ENCODE measurements at places on chromosomes 6 and 20.

DNA sequence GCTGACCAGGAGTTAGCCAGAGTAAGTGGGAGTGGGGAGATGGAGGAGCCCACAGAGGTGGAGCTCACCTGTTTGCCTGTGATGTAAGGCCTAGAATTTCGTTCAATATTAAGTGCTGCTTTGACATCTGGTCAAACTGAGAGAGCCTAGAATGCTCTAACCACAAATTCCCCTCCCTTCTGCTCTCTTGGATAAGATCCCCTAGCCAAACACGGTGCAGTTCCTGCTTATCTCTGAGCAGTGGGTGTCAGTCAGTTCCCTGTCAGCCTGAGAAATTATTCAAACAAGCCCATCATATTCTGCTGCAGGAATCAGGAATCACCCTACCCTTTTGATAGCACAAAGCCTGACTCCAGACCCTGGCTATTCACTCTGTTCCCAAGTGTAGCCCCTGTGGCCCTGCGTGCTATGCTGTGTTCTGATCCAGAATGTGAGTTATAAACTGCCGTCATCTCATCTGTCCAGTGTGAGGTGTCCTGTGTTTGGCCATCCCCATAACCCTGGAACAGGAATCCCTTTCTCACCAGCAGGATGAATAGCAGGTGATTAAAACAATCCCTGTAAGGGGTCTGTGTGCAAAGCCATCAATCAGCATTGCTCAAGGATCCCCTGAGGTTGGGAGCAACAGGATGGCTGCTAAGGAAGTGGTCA is 31.8 kb upstream of the ZNF133 start:
- DNase-seq = no peak

- DNase-seq = no peak
These were observed 134.9 kb upstream of the THBS2 start for GRCh38 chr6:169388395-169389166.

GRCh38 chr6:131519670-131520436 is 53.2 kb upstream of the ARG1 start:
- no peak for DNase-seq

GRCh38 chr6:45951321-45952167 is 64.1 kb downstream of the CLIC5 start:
- DNase-seq = no peak

GRCh38 chr6:169427856-169428255 is 174.2 kb upstream of the THBS2 start:
- no peak for DNase-seq

DNA sequence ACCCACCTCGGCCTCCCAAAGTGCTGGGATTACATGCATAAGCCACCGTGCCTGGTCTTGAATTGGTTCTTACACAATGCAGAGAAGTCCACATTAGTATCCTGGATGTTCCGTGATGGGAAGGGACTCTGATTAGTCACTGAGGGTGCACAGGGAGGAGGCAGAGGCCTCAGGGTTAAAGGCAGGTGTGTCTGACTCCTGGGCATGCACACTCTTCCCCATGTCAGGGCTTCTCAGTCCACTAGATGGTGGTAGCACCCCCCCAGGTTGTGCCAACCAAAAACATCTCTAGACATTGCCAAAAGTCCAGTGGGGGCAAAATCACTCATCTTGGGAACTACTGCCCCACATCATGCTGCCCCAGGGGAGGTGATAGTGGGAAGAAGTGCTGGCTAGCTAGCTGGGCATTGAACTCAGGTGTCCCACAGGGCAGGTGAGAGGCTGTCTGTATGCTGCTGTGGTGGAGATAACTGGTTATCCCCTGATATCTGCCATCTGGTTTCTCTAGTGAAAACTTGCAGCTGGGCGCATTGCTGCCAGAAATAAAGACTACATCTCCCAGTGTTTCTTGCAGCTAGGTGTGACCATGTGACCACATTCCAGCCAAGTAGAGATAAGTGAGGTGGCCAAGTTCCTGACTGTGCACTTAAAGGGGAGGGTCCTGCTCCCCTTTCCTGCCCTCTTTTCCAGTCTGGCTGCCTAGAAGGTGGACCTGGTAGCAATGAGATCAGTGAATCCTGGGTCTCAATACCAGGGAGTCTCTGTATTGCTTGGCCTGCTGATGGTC is 8.4 kb upstream of the NSFL1C start:
- DNase-seq = no peak

GRCh38 chr6:158552055-158552795 is 7.7 kb upstream of the TMEM181 start:
- DNase-seq = no peak

DNA sequence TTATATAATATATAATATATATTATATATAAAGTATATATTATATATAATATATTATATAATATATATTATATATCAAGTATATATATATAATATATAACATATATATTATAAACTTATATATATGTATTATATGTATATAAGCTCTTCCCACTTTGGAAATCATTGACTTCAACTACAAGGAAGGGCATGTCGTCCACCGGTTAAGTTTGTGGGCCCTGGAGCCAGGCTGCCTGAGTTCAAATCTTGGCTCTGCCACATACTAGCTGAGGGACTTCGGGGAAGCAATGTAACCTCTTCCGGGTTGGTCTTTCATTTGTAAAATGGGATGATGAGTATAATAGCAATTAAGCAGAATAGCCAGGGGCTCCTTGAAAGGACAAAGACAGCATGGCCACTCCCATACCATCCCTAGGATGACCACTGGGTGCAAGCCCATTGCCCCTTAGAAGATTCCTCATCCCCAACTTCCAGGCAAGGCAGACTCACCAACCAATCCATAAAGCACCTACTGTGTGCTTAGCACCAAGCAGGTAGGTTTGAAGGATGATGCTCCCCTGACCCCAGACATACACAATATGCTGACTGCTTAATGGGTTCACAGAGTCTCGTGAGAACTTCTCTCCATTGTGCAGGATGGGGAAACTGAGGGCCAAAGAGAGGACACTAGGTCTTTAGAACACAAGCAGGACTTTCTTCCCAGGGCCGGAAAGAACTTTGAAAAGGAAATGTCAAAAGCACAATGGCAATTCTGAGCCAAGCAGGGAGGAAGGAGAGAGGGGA is 163.2 kb downstream of the MRPL14 start:
- peak; percentile 12 for DNase-seq

GRCh38 chr20:23018941-23019340 is 16.2 kb upstream of the SSTR4 start:
- no peak for DNase-seq

- peak; percentile 36 for DNase-seq
These were observed 5.6 kb downstream of the PLCG1 start for GRCh38 chr20:41142919-41143318.

GRCh38 chr6:154123155-154123956 is 84.3 kb downstream of the OPRM1 start:
- DNase-seq = no peak

- no peak for DNase-seq
These were observed 43.7 kb downstream of the ADNP start for GRCh38 chr20:50887576-50887975.

- DNase-seq = no peak
These were observed 53.1 kb upstream of the SNX9 start for GRCh38 chr6:157769776-157770426.

GRCh38 chr20:38680500-38681306 is 43.6 kb upstream of the SLC32A1 start:
- DNase-seq = no peak

- DNase-seq = no peak
These were observed 166.5 kb upstream of the QKI start for GRCh38 chr6:163248051-163248450.

DNA sequence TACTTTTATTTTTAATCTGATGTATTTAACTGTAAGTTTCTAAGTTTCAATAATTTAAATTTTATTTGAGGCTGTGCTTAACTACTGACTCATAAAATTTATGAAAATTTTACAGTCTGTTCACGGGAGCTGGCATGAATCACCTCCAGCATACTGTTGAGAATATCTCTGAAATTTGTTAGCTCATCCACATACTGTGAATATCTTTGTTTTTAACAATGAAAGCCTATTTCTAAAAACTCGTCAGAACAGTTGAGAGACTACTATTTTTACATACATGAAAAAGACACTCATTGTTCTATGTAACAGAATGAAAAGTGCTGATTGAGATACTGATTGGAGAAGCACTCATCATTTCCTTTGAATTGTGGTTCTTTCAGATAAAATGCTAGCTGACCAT is 749.3 kb downstream of the TENT5A start:
- DNase-seq = no peak

Measured in activated CD4-positive, CD25-positive, alpha-beta regulatory T cell treated with anti-CD3 and anti-CD28 coated beads, Interleukin-2, amount 50 U/mL, for 72 hours (primary cell).